ENCODE measurements at places on chromosomes 5 and 9.

GRCh38 chr9:132461281-132461896 is 51.4 kb downstream of the CFAP77 start:
- DNase-seq, result no peak

GRCh38 chr9:100426189-100426529 is 784 bp upstream of the MSANTD3 start:
- no peak for DNase-seq

- no peak for DNase-seq
Measured at GRCh38 chr5:107025712-107026497, 644.8 kb downstream of the EFNA5 start.

DNA sequence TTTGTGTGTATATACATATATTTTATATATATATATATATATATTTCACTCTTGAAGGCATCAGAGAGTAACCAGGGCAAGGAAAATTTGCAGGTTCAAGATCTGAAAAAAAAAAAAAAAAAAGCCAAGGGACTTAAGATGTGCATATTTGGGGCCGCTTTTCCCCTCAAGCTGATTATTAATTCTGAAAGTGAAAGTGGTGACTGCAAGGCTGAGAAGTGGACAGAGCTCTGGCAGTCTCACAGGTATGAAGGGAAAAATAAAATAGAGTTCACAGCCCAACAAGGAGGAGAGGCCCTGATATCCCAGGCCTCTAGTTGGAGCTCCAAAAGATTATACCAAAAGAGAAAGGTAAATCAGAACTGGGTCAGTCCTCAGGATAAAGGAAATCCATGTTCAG is 234.4 kb upstream of the GAS1 start:
- DNase-seq, result no peak

GRCh38 chr5:98941131-98941883 is 12.5 kb upstream of the CHD1 start:
- DNase-seq, result no peak

DNA sequence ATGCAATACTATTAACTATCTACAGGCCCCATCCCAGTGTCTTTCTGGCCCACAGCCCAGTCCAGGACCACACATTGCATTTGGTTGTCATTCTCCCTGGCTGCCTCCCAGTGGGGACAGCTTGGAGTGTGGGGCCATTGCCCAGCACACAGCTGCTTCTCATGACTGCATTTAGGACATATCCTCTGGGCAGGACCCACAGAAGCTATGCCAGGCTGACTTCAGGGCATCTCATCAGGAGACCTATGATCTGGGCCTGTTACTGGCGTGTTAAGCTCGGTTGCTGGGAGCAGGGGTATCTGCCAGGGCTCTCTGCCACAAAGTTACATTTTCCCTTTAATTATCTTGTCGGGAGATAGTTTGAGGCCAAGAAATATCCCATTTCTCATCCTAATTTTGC is 32.1 kb upstream of the CLPTM1L start:
- peak; percentile 25 for DNase-seq

- DNase-seq, result peak; percentile 16
Measured at GRCh38 chr9:135294836-135295235, 184.7 kb upstream of the PPP1R26 start.

- no peak for DNase-seq
Measured at GRCh38 chr9:34047864-34048726, 592 bp downstream of the UBAP2 start.

DNA sequence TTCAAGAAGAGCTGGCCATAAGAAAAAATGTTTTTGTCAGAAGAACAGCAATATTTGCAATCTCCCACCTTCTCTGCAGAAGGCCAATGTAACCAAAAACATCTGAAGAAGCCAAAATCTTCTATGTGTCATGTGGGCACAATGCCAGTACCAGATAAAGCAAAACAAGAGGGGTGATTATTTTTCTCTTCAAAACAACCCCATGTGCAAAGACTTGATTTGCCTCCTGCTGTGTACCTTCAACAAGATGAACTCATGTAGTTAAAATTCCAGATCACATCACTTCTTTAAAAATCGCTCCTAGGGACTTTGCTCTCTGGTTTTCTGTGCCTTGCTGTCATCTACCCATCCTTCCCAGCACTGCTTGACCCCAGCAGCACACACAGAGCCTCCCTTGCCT is 134.0 kb upstream of the MAP3K1 start:
- DNase-seq, result no peak

GRCh38 chr9:71602652-71603051 is 165.7 kb downstream of the CEMIP2 start:
- no peak for DNase-seq

DNA sequence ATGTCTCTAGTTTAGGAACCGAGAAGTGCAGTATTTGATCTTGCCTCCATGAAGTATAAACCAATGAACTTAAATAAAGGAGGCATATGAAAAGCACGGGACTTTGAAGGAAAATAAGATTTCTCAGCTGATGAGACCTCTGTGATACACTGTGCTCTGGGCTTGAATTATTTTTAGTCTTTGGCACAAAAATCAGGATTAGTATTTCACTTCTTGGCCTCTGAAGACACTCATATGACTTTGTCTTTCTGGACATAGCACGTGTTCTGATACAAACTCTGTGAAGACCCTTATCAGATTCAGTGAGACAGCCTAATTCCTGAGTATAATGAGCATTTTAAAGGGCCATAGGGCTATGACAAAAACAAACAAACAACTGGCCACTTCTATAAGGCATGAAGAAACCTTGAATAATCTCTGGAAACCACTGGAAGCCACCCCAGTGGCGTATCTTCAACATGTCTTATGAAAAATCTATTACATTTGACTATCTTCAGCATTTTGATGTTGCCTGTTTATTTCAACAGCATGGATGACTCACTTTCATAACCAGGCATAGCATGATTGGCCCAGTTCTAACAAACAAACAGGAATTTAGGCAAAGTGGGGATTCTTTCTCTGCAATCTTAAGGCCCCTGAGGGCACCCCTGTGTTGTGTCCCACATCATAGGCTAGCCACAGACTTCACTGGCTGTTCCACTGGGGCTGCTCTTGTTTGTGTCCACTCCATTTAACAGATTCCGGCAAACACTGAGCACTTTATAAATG is 90.3 kb upstream of the ZNF462 start:
- no peak for DNase-seq

DNA sequence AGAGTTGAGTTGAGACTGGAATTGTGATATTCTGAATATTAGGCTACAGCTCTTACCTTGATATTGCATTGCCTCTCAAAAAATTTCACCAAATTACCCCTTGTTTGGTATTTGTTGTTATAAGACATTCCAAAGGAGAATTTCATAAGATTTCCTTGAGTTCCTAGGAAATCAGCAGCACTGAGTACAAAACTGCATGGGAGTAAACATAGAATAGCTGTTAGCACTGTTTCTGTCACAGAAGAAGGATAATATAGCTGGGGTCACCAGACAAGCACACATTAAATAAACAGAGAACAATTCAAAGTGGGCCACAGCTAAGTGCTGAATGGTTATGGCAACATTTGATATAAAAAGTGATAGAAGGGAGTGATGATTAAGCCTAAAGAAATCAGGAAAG is 724.3 kb downstream of the PRELID2 start:
- DNase-seq, result no peak

DNA sequence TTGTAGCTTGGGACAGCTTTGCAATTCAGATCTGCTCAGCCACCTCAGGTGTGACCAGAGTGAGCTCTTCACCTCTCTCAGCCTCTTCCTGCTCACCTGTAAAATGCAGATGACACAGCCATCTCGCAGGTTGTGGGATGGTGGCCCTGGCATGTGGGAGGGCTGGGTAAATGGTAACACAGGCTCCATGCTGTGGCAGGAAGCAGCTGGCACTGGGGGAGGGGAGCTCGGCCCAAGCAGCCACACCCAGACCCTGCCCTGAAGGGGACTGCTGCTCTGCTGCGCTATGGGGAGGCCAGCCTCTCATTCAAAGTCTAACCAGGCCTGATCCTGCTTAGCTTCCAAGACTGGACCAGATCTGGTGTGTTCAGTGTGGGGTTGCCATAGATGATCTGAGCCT is 24.1 kb downstream of the PHF2 start:
- DNase-seq, result no peak

DNA sequence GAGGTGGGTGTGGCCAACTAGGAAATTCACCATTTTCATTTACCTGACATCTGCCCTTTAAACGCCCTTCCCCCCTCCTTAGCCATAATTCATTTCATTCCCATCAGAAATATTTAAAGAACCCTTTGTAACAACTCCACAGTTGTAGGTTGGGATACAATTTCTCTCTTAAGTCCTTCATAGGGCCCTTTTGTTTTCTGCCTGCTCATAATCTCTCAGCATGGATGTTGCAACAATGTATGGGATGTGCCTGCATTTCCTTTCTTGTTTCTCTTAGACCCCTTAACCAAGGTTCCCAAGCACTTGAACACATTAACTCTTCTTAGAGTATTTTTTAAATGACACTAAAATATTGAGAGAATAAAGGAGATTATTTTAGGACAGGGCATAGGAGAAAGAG is 51.7 kb upstream of the MYO10 start:
- DNase-seq, result no peak

DNA sequence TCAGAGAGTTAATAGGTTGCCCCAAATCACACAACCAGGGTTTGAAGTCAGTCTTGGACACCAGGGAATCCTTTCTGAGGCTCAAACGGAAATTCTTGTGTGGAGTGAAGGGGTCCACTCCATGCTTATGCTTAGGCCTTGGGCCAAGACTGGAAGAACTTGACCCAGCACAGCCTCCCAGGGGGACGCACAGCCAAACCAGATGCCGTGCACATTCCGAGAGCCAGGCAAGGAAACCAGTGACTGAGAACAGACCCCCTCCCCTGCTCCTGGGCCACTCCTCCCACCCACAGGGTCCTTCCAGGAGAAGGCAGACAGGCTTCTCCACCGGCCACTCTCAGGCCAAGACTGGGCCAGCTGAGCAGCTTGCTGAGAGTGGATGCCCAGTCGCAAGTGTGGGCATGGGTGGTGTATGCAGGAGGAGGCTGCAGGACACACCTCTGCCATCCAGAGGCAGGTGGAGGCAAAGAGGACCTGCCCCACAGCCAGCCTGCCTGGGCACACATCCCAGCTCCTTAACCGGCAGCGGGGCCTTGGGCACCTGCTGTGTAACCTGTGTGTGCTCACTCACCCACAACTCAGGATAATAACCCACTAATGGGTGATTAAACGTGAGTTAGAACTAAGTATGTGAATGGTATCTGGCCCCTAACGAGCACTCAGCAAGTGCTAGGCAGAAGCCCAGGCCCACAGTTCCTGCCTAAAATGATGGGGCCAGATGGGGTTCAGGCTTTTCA is 38.0 kb downstream of the NIPAL4 start:
- no peak for DNase-seq

DNA sequence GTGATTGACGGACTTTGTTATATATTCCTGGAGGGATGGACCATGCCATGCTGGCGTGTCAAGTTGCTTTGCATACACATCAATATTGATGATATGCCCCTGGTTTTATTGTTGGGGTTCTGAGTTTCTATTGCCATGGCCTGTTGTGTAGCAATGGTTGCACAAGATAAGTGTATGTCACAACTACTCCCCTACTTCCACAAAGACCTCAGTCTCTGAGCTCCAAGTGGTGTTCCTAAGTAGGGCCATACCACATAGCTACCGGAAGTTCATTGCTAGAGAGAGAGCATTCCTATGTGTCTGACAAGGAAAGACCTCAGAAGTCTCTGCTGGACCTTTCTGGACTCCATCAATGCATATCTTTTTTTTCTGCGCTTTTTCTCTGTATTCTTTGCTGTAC is 19.8 kb downstream of the TXNDC8 start:
- no peak for DNase-seq

DNA sequence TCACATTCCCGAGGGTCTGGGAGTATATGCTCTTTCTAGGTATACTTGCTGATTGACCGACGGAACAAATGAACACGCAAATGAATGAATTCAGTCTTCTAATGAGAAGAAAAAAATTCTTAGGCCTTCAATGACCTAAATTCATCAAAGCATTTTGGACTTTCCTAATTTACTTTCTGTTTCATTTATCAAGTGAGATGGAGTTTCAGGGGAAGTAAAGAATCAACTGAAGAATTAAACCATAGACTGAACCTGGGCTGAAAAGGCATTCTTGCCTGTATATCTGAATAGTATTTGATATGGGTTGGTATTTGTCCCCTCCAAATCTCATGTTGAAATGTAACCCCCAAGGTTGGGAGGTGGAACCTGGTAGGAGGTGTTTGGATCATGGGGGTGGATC is 64.1 kb downstream of the ZFAND5 start:
- no peak for DNase-seq

GRCh38 chr9:101325053-101325452 is 59.8 kb downstream of the BAAT start:
- DNase-seq, result no peak

GRCh38 chr9:108854094-108854493 is 1.7 kb downstream of the ACTL7B start:
- no peak for DNase-seq

DNA sequence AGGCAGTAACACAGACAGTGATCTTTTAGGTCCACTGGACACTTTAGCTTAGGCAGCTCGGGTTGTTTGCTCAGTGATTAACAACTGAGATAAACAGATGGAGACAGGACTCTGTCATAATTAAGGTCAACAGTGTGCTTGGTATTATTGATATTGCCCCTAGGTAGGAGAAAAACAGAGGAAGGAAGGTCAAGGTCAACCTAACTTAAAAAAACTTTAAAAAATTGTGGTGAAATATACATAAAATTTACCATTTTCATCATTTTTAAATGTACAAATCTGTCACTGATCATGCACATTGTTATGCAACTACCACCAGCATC is 2.1 kb upstream of the HSPA4 start:
- DNase-seq, result no peak

GRCh38 chr9:76605321-76605900 is 146.4 kb downstream of the GCNT1 start:
- DNase-seq, result no peak

- peak; percentile 84 for DNase-seq
Measured at GRCh38 chr9:136765041-136765440, 723 bp upstream of the LCN15 start.

GRCh38 chr5:161751265-161751664 is 65.7 kb downstream of the GABRA6 start:
- DNase-seq, result no peak

GRCh38 chr5:152004095-152004494 is 79.4 kb upstream of the GLRA1 start:
- DNase-seq, result peak; percentile 28

- DNase-seq, result no peak
Measured at GRCh38 chr9:92001244-92001643, 51.2 kb upstream of the ROR2 start.

- peak; percentile 75 for DNase-seq
Measured at GRCh38 chr5:79795764-79796398, 106.2 kb downstream of the CMYA5 start.

DNA sequence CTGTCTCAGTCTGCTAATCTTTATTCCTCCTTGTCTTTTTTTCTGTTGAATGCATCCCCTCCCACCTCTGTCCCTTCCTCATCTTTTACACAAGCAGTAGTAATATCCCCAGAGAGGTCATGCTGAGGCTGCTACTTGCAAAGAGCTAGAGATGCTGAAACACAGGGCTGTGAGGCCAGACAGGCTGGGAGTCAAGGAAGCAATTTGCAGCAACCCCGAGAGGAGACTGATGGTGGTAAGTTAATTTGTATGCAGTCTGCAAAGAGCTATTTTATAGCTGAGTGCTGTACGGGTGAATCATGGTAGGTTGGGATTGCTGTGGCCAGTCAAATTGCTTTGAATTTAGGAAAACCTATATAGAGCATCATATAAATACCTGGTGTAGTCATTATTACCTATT is 90.2 kb upstream of the SLC24A2 start:
- DNase-seq, result no peak
